NCI-H748 treated with DMSO at 0.1 percent for 48 hours (cell line): ENCODE measurements at places on chromosomes 7 and 10.

DNA sequence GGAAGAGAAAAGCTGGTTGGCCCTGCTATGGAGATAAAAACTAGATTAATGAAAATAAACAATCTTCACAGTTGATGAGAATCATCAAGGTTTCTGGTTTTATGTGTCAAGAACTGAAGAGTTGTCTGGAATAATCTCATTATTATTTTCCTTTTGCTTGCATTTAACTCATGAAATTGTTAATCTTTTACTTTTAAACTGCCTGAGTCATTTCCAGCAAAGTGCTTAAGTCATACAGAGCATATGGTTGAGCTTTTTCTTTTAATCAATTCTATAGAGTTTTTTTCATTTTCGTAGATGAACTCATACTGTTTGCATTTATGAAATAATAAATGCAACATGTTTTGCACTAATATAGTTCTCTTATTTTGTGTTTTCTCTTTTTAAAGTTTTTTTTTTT, 747.9 kb downstream of the NXPH1 start:
- DNase-seq = no peak

- no peak for DNase-seq
Measured at GRCh38 chr10:128579901-128580300, 453.7 kb upstream of the MKI67 start.

DNA sequence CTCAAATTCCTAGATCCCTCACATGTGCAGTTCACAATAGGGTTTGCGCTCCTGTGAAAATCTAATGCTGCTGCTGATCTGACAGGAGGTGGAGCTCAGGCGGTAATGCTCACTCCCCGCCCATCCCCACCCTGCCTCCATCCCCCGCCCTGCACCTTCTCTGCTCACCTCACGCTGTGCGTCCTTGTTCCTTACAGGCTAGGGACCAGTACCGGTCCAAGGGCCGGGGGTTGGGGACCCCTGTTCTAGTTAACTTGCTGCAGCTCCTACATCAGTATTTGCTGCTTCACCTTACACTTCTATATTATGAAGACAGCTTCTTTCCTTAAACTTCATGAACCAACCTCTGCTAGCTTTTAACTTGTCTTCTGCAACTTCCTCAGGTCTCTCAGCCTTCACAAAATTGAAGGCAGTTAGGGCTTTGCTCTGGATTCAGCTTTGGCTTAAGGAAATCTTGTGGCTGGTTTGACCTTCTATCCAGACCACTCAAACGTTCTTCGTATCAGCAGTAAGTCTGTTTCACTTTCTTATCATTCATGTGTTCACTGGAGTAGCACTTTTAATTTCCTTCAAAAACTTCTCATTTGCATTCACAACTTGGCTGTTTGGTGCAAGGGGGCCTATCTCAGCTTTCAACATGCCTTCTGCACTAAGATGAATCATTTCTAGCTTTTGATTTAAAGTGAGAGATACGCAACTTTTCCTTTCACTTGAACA, 1.7 kb upstream of the TNKS2 start:
- DNase-seq = no peak

GRCh38 chr10:44925224-44925623, 14.1 kb downstream of the TMEM72 start:
- no peak for DNase-seq

DNA sequence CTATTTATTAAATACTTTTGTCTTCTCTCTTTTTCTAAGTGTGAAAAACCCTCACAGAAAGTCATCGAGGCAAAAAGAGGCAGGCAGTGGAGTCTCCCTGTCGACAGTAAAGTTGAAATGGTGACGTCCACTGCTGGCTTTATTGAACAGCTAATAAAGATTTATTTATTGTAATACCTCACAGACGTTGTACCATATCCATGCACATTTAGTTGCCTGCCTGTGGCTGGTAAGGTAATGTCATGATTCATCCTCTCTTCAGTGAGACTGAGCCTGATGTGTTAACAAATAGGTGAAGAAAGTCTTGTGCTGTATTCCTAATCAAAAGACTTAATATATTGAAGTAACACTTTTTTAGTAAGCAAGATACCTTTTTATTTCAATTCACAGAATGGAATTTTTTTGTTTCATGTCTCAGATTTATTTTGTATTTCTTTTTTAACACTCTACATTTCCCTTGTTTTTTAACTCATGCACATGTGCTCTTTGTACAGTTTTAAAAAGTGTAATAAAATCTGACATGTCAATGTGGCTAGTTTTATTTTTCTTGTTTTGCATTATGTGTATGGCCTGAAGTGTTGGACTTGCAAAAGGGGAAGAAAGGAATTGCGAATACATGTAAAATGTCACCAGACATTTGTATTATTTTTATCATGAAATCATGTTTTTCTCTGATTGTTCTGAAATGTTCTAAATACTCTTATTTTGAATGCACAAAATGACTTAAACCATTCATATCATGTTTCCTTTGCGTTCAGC, 43.4 kb downstream of the TARP start:
- DNase-seq = no peak

- no peak for DNase-seq
Measured at GRCh38 chr10:90745565-90745964, 112.3 kb downstream of the HTR7 start.

DNA sequence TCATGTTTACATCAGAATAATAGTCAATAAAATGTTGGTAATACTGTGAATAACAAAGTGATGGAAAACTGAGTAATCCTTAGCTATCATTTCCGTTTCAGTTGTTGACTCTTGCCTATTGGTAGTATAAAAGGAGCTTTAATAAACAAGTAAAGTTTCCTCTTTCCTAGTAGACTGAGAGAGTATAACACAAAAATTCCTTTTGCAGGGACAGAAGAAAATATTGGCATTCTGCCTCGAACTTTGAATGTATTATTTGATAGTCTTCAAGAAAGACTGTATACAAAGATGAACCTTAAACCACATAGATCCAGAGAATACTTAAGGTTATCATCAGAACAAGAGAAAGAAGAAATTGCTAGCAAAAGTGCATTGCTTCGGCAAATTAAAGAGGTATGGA, 9.4 kb downstream of the KIF20B start:
- DNase-seq = no peak
